ENCODE measurements at places on chromosomes 3 and 15. TPM values are rescaled to one million over a fixed set of nuclear protein-coding genes. Genes with fewer than 3 reads are reported as not detected.
A peak's percentile ranks its signal among the peaks of the same experiment; 100 is the strongest.

The MORF4L1 gene
- total RNA-seq: 265 TPM

DNA sequence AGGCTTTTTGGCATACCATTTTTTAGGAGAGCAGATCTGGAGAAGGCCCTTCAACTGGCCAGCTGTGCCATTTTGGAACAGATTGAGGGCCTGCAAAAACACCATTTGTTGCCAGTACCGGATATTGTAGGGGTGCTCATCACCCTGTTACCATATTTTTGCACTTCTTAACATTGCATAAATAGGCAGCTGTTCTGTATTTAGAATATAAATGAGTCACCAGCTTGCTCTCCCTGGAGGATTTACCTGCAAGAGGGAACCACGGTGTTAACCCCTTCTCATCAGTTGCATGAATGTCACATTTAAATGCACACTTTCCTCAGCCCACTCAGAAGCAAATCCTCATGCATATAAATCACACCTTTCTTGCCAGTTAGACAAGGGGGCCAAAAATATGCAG lies 435.6 kb downstream of the ROBO2 start:
- no peak for DNase-seq

DNA sequence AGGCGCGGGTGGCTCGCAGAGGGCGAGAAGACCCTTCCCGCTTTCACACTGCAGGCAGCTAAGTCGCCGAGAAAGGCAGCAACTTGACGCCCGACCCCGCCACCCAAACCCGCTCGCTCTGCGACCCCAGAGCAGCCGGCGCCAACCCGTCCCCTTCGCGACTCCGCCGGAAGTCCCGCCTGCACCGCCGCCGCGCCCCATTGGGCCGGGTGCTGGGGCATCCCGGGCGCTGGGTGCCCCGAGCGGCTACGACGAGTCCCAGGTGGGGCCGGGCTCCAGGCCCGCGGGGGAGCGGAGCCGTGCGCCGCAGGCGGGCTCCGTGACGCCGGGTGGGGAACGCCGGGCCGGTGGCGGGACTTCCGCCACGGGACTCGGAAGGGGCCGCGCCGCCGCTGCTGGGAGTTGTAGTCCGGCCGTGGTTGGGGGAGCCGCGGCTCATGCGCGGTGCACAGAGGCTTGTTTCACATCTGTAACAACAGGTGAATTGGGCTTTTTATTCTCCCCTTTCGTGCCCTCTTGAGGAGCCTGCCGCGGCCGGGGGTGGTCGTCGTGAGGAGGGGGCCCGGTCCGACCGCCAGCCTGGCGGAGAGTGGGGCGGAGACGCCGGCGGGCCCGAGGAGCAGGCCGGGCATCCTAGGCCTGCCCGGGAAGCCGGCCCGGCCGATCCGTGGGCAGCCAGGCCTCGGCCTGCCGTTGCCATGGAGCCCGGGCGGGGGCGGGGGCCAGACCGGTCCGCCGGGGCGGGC lies at the start of gene DHX30:
TSS of gene DHX30 (plus strand) at position 405 of the 746 bp plus-strand sequence. CDS start 7,546 bp downstream, outside the sequence.
- no peak for DNase-seq

DNA sequence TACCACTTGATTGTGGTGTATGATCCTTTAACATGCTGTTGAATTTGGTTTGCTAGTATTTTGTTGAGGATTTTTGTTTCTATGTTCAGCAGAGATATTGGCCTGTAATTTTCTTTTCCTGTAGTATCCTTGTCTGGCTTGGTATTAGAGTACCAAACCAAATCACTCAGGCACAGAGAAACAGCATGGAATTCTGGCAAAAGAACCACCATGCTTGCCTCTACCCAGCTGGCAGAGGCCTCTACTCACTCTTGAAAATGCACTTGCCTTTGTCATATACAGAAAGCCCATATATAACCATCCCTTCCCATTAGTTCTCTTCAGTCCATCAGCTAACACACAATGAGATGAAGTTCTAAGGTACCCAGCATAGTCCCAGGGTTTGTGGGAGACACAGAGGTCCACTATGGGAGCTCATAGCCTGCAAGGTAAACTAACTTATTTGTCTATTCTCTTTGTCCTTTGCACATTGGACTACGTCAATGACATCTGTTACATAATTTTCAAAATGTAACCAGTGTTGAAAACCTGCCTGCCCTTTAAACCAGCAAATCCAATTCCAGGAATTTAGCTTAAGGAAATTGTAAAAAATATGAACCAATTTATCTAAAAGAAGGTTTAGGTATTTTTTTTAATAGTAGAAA lies 82.1 kb upstream of the POMGNT2 start:
- no peak for DNase-seq

DNA sequence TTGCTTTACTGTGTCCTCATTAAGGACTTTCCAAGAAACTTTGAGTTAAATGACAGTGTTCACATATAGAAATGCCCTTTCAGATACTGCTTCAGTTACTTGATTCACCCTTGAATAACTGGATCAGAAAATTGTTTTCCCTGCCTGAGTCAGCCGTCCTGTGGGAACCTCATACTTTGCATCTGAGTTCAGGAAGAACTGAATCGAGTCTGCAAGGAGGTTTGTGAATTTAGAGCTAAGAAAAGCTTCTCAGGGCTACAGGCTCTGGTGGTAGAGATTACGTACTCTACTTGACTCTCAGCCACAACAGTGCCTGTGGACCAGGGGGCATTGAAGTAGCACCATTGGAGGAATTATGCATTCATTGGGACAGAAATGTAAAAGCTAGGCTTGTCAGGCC lies 252.4 kb upstream of the C2CD4B start:
- no peak for DNase-seq

GRCh38 chr15:40363611-40364010 lies 5.6 kb downstream of the DISP2 start:
- DNase-seq: no peak

DNA sequence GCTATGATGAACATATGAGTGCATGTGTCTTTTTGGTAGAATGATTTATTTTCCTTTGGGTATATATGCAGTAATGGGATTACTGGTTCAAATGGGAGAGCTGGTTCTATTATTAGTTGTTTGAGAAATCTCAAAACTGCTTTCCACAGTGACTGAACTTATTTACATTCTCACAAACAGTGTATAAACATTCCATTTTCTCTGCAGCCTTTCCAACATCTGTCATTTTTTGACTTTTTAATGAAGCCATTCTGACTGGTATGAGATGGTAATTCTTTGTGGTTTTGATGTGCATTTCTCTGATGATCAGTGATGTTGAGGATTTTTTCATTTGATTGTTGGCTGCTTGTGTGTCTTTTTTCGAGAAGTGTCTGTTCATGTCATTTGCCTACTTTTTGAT lies 1124.2 kb downstream of the NAALADL2 start:
- no peak for DNase-seq

GRCh38 chr3:153967260-153967659 lies 153.9 kb upstream of the ARHGEF26 start:
- no peak for DNase-seq

The CATSPER2 gene
- total RNA-seq: 0.17 TPM

GRCh38 chr3:160472344-160472743 lies 22.8 kb upstream of the TRIM59 start:
- no peak for DNase-seq

The SCG5 gene
- total RNA-seq: 4.9 TPM

The GXYLT2 gene
- 2.8 TPM for total RNA-seq

GRCh38 chr3:34056951-34057390 lies 258.5 kb downstream of the PDCD6IP start:
- DNase-seq: peak; percentile 76

- DNase-seq: no peak
Observed at GRCh38 chr3:9035473-9035872, 72.2 kb upstream of the RAD18 start.

The UNC13C gene
- 0.06 TPM for total RNA-seq

GRCh38 chr15:29528276-29528675 lies 258.7 kb upstream of the NSMCE3 start:
- DNase-seq: no peak

The GMPS gene
- 81.5 TPM for total RNA-seq

The NPHP3 gene
- total RNA-seq: 19.8 TPM

The SLCO3A1 gene
- 2.0 TPM for total RNA-seq

- no peak for DNase-seq
Observed at GRCh38 chr3:157794771-157795170, 291.6 kb upstream of the VEPH1 start.

The DENND4A gene
- 9.9 TPM for total RNA-seq

- DNase-seq: no peak
Observed at GRCh38 chr3:133964547-133964946, 65.2 kb downstream of the SLCO2A1 start.

DNA sequence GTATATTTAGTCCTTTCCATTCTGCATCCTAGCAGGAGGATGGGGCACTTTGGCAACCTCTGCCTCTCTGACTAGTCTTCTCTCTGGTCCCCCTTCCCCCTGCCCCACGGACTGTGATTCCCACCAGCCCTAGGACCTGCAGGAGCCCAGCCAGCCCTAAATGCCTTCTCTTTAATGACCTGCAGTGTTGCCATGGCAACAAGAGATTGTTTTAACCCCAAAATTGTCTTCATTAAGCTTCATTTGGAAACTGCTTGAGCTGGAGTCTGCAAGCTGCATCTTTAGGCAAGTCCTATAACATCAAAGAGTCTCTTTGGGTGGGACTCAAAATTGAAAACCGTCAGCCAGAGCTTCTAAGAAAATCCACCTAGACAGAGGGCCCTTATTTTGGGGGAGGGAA lies 59.7 kb upstream of the ANKRD34C start:
- no peak for DNase-seq

GRCh38 chr3:186166491-186167288 lies 57.8 kb upstream of the ETV5 start:
- no peak for DNase-seq

- DNase-seq: no peak
Observed at GRCh38 chr3:42763021-42763420, 10.0 kb downstream of the CCDC13 start.

DNA sequence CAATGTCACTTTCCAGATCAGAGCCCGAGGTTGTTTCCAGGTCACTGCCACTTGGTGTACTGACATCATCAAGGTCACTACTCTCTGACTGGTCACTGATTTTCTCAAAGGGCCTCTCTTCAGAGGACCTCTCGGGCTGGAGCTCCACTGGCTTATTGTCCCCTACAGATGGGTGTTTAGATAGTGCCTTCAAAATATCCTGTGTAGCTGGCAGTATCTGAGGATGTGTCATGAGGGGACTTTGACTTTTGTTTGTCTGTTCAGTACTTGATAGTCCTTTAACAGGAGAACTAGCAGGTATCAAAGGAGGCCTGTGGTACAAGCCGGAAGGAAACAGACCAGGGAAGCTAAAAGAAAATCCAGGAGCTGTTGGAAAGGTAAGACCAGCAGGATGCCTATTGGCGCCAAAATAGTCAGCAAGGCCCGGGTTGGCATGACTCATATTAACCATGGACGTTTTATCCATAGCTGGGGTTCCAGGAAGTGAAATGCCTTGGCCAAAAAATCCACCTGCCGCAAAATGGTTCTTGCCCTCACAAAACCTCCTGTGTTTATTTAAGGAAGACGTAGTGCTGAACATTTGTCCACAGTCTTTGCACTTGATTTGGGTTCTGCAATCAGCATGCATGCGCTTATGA lies 547.3 kb downstream of the MECOM start:
- no peak for DNase-seq

The CCDC9B gene
- 10.7 TPM for total RNA-seq

GRCh38 chr3:115758076-115758763 lies 134.9 kb downstream of the GAP43 start:
- no peak for DNase-seq

DNA sequence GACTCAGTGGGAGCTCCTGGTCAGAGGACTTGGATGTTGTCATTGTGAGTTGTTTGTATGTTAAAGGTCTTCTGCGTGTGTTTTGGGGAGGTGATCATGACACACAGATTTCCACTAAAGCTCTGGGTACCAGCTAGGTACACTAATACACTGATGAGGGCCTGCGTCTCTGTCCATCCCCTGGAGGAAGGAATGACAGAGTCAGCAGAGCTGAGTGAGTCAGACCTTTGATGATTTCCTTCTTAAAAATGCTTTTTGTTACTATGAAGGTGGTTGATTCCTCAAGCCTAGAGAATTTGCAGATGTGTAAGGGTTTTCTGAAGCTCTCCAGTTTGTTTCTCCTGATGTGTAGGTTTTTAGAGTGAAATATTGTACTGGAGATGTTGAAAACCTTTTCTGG lies 424.1 kb upstream of the TPM1 start:
- DNase-seq: no peak

The CP gene
- not detected for total RNA-seq

DNA sequence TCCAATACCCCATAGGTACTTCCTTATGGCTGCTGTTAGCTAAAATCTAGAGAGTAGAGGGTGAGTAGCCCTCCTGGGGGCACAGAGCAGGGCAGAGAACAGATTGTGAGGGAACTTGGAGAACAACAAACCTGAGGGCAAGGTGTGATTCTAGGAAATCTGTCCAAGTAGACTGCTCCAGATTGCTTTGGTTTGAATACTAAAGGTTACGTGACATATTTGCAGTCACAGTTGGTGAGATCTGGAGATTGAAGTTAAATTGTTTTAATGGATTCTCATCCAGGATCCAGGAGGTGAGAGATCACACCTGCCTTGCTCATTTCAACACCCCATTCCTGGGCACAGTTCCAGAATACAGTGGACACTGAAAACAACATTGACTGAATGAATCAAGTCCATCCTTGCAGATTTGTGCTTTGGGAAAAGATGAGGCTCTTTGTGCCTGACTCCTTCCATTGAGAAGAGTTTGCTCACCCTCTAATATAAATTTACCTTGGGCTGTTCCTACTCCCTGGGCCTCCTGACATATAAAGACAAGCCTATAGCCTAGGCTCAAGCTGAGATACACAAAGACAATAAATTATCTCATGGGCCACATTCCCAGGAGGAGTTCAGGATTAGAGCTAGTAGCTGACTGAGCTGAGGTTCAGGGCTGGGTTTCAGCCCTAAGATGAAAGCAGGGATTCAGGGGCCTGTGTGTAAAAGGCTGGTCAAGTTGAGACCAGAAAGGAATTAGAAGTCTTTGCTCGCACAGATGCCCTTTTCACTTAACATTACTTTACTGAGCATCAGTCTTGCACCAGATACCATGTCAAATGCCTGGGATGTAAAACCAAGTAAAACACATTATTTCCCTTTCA lies 400.9 kb upstream of the MCTP2 start:
- no peak for DNase-seq

DNA sequence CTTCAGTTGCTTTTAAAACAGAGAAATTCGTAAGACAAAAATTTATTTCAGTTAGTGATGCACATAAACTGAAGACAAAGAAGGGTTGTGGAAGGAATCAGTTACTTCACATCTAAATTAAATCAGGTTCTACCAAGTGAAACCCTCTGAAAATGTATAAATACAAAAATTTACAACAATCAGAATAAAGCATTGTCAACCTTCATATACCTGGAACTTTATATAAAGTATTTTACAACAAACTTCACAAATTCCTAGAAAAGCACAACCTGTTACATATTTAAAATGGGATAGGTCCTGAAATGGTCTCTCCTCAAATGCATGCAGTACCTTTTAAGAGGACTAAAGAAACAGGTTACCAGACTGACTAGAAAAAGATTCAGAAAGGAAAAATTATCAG lies 26.9 kb downstream of the ATOSA start:
- DNase-seq: no peak

GRCh38 chr15:60906146-60906674 lies 322.9 kb downstream of the RORA start:
- no peak for DNase-seq

The SLC7A14 gene
- 0.12 TPM for total RNA-seq

- DNase-seq: no peak
Observed at GRCh38 chr3:9450126-9450525, 52.7 kb downstream of the SETD5 start.

The GADL1 gene
- not detected for total RNA-seq

The TMEM212 gene
- not detected for total RNA-seq

The TGM4 gene
- total RNA-seq: not detected

- no peak for DNase-seq
Observed at GRCh38 chr15:36758800-36759199, 179.4 kb downstream of the CDIN1 start.

All from epithelial cell of proximal tubule (primary cell).